ENCODE measurements at places on chromosomes 16 and 17.

- DNase-seq: no peak
Observed at GRCh38 chr17:7213895-7214299, 5.7 kb downstream of the DLG4 start.

DNA sequence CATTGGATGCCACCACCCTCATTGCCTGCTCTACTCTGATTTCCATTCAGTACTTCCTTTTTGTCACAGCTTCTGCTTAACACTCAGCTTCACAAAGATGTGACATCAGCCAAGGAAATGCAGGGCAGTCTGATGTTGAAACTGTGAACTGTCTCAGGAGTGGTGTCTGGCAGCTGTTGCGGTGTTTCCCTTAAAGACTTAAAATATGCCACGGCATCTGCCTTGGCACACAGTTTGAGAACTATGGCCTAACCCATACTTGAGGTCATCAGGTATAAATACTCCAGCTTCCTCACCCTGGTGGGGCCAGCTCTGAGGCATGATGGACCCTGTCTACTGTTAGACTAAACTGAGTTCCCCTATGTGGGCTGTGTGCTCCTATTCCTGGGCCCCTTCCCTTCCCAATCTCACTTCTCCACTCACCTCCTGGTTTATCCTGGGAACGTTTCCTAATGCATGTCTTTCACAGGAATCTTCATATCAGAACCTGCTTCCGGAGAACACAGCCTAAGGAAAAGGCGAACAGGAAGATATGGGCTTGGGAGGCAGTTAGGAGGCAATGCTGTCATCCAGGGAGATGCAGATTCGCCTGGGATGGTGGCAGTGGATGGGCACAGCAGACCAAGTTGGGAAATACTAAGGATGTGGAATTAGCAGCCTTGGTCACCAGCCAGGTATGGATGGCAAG lies 96.5 kb downstream of the WSCD1 start:
- no peak for DNase-seq

DNA sequence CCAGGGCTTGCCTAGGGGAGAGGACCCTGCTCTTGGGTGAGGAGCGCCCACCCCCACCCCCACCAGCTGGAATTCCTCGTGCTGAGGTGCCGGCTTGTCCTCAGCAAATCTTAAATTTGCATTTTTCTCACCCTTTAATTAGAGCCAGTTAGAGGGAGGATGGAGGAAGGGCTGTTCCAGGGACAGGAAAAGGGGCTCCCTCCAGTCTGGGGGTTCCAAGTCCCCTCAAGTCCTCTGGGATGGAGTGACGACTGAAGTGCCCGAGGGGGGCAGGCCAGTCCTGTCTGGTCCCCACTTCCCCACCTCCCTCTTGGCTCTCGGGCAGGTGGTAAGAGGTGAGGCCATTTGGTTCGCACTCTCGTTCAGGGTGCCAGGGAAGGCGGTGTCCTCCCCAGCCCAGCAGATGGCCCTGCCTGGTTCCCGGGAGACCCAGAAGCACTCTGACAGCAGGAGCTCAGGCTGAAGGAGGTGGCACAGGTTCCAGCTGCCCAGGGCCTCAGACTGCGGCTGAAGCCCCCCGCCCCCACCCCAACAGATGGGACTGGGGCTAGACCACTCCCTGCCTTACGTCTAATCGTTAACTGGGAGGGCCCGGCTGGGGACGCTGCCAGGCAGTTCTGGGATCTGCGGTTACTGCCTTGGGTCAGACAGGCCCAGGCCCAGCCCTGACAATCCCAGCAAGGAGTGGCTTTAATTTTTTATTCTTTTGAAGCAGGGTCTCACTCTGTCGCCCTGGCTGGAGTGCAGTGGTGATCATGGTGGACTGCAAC lies 2.2 kb downstream of the RAB26 start:
- no peak for DNase-seq

DNA sequence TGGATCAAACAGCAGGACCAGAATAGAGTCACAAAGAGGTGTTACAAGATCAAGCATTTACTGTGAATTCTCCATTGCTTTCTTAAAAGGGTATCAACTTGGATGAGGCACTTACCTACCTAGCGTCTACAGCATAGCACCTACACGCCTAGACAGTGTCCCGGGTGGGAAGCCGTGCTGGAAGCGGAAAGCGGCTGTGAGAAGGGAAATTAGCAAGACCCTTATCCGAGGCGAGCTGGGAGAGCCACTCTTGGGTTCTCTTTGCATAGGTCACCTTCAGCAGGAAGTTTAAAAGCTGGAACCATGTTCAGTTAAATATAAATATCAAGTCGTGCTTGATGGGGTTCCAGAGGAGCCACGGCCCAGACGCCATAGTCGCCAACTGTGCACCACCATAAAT lies 46.3 kb downstream of the TRARG1 start:
- DNase-seq: no peak

GRCh38 chr16:62913333-62913732 lies 877.1 kb upstream of the CDH8 start:
- DNase-seq: no peak

DNA sequence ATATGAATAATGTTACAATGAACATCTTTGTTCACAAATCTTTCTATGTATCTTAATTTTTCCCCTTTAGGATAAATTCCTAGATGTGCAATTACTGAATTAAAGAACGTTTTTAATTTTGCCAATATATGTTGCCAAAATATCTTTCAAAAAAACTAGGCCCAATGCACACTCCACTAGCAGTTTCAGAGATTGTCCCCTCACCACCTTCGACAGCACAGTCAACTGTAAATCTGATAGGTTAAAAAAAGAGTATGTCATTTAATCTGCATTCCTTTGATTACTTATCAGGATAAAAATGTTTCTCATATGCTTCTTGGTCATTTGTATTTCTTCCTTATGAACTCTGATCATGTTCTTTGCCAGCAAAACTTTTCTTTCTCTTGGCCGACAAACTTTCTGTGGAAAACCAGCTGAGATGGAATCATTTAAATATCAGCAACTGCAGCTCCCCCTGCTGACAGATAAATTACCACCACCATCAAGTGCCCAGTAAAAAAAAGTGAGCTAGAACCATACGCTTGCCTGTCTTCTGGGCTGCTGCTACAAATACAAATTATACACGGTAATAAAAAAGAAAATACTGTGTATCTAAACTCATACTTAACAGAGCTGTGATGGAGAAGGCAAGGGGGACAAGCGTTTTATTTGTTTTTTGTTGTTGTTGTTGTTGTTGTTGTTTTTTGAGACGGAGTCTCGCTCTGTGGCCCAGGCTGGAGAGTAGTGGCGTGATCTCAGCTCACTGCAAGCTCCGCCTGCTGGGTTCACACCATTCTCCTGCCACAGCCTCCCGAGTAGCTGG lies 19.6 kb upstream of the KANSL1 start:
- DNase-seq: no peak

DNA sequence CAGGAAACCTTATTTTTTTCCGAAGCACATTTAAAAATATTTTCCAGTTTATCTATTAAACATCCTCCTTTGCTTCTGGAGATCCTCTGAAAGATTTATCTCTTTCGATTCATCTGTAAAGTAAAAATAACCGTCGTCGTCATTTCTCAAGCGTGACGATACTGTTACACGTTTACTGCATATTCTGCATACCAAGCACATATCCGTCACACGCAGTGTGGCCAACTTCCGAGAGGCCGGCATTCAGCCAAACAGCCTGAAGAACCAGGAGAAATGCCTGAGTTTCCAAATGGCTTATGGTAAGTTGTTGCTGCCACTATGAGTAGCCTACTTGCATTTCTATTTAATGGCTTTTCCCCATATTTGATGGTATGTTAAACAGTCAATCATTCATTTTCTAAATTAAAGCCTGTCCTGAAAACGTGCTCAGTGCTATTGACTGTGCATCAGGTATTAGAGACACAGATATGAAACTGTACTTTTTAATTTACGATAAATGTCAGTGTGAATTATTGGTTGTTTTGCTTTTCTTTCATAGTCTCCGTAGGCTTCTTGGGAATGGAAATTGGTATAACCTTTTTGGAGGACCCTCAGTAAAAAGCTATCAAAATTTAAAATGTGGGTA lies 275.7 kb downstream of the WWOX start:
- no peak for DNase-seq

DNA sequence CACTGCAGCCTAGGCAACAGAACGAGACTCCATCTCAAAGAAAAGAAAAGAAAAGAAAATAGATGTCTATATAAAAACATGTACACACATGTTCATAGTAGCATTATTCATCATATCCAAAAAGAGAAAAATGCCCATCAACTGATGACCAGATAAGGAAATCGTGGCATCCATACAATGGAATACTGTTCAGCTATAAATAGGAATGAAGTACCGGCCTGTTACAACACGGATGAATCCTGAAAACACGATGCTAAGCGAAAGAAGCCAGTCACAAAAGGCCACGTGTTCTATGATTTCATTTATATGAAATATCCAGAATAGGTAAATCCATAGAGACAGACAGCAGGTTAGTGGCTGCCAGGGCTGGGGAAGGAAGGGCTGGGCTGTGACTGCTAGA lies 65.8 kb downstream of the TBC1D16 start:
- DNase-seq: no peak

DNA sequence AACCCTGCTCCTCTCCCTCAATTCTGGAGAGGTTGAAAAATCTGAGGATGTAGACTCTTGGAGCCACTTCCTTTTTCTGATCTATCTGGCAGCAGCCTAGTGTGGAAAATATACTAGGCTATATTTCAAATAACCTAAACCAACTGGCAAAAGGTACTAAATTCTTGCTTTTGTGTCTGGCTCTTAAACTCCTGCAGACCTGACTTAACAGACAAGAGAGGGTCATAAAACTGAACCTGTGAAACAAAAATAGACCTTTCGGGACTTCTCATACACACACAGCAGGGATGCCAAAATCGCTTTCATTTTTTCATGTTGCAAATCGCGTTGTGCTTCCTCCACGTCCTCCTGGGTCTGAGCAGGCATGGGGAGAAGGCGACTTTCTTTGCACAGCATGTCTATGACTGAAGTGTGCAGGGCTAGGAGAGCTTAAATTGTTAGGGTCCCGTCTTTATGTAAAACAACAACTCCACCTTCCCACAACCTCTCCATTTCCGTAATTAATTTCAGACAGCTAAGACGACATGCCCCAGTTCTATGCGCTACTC lies 520.7 kb upstream of the PSMD7 start:
- DNase-seq: no peak

DNA sequence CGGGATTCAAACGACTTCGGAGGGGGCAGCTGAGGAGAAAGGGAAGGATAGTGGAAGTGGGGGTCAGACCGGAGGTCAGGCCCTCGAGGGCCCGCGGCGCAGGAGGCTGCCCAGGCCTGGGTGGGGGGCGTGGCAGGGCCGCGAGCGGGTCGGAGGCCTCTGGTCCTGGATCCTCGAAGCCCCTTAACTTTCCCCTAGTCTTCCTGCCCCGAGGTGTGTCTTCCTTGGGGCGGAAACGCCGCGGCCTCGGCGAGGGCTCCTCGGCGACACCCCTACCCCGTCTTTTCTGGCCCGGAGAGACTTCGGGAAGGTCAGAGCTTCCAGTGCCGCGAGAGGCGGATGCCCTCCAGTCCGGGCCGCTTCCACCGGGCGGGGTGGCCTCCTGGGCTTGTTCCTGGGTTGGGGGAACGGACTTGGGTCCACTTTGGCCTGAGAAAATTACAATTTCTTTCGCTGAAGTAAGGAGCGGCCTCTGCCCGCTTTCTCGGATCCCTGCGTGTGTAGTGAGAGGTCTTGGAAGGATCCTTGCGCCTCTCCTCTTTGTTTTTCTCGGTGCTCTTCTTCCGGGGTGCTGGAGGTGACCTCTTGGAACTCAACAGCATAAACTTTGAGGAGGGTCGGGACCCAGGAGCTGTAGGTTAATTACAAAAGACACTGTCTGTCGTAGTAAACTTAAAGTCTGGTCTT lies 491 bp downstream of the IST1 start:
- no peak for DNase-seq

- DNase-seq: no peak
Observed at GRCh38 chr17:50469208-50469605, 527 bp upstream of the CHAD start.

DNA sequence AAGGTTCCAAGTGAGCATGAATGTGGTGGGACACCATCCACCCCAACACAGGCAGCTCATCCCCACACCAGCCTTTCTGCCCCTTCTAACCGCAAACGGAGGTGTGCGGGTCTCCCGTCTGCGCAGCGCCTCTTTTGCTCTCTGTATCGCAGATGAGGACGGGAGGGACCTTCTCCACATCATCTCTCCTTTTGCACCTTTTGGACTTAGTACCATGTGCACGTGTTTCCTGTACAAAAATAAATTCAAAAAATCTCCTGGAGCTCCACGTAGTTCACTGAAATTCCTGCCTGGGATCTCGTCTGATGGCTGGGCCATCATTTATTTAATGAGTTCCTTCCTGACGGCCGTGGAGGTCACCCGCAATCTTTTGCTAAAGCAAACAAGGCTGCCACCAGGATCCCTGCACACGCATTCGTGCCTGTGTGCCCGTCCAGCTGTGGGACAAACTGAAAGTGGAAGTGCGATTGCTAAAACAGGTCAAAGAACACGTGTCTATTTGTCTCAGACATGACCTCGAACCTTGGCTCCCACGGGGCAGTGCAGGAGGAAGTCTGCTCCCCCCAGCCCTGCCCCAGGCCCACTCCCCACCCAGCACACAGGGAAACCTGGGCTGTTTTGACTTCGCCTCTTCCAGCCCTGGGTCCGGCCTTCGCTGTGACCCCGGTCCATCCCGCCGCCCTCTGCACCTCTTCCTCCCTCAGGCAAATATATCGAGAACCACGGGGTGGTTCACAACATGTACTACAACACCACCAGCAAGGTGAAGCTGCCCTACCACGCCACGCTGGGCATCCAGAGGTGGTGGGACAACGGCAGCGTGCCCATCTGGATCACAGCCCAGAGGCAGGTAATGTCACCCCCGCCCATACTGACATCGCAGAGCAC lies 2.3 kb downstream of the ENPP7 start:
- no peak for DNase-seq

GRCh38 chr16:27225536-27226360 lies 22.4 kb downstream of the KDM8 start:
- no peak for DNase-seq

DNA sequence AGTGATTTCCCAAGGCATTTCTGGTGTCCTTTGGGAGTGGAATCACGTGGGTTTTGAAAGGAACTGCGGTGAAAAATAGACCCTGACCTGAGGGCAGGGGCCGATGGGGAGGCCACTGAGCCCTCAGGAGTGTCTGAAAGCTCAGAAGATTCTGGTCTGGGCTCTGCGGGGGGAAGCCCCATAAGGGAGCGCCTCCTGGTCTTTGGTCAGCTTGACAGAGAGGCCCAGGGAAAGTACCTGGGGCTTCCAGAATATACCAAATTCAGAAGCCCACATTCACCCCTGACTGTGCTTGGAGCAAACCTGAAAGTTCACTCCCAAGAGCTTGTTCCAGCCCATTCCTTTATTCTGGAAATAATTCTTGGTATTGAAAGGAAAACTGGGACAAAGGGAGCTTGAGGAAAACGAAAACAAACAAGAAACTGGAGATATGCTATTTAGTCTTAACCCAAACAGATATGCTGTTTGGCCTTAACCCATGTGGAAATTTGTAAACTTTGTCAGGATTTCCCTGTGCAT lies 23.2 kb upstream of the NAGLU start:
- no peak for DNase-seq

DNA sequence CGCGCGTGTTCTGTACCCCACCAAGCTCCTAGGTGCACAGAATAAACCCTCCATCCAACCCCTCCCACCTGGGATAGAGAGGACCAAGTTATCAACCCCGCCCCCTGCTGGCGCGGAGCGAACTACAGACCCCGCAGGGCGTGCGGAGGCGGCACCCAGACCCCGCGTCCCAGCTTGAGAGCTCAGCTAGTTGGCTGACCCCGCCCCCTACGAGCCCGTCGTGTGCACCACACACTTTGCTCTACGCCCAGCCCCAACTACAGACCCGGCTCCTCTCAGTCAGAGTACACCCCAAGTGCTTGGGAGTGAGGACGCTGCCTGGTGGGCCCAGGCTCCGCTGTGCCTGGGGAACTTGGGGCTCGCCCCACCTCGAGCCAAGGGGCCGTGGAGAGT lies 1.5 kb downstream of the GRIN2A start:
- DNase-seq: no peak

GRCh38 chr16:8295513-8296237 lies 294.6 kb downstream of the TMEM114 start:
- DNase-seq: no peak

Data from cortex of kidney (tissue), 1 donor.